Left renal cortex interstitium (tissue), 4 donors: ENCODE measurements at places on chromosomes 2 and 18. TPM values are rescaled to one million over a fixed set of nuclear protein-coding genes. Genes with fewer than 3 reads are reported as not detected.

Gene ATP6V1B1
- polyA plus RNA-seq: 74.9 TPM

Gene GPR35
- 3.3 TPM for polyA plus RNA-seq

- DNase-seq: no peak
These were observed 7.2 kb downstream of the SNED1 start for GRCh38 chr2:241005569-241005968.

GRCh38 chr2:1256632-1257324 is 156.5 kb upstream of the TPO start:
- no peak for DNase-seq

- DNase-seq: no peak
These were observed 28.8 kb downstream of the SETBP1 start for GRCh38 chr18:44709307-44710126.

- DNase-seq: no peak
These were observed 1462.7 kb upstream of the NXPH2 start for GRCh38 chr2:140242889-140243288.

DNA sequence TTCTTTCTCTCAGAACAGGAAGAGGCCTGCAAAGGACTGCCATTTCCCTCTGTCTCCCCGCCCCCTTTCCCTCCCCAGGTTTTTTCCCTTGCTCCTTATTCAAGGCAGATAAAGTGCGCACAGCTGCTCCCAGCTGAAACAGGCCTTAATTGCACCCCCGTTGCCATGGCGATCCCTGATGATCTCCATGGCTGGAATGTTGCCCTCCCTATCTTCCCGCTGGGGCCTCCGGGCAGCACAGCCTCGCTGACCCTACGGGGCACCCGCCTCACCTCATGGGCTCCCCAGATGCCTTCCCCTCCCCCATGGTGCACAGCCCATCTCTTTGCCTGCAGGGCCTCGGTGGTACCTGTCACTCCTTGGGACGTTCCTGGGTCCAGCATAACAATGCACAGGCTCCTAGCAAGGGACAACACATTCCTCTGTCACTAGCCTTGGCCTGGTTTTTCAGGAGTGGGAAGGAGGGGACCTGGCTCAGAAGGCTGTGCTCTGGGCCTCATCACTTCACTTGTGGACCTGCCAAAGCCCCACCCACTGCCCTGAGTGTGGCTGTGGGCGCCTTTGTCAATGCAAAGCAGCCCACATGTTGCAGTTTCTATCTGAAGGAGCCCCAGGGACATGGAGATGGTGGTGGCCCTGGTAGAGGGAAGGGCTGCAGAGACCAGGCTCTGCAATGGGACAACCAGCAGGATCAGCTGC is 115.0 kb downstream of the CELF4 start:
- peak; percentile 67 for DNase-seq

- DNase-seq: no peak
These were observed 9.3 kb downstream of the RNF152 start for GRCh38 chr18:61883547-61883946.
